ENCODE measurements at places on chromosomes 3 and 15.
A peak's percentile ranks its signal among the peaks of the same experiment; 100 is the strongest.

DNA sequence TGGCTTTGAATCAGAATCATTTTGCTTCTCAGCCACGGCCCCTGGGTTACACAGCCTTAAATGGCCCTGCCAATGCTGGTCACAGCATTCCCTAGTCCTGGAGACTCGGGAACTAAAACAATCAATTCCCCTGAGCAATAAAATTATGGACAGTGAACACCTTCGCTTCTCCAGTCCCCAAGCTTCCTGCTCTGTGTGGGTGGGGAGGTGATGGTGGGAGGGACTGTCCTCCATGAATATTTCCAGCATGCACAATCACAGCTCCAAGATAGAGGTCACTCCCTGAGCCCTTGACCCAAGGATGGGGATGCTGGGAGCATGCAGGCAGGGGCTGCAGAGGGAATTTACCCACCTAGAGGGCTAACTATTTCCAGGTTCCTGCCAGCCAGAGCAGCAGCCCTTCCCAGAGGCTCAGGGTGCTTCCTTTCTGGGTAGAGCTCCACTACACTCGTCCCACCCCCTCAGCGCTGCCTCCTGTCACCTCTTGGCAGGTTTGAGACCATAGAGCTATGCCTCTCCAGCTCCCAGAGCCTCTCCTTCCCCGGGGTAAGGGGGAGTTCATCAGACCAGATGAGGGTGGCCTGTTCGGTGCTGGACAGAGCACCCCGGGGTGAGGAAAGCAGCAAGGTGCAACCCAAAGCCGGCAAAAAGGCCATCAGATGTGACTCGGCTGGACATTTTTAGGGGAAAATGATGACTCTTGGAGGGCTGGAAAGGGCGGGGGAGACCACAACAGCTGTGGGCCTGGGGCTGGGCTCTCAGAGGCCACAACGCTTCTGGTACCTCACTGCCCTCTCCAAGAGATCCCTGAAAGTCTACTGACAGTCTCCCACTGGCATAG is 14.5 kb upstream of the CCDC33 start:
- DNase-seq, result no peak

- no peak for DNase-seq
Observed at GRCh38 chr15:38367476-38367875, 86.5 kb upstream of the FAM98B start.

DNA sequence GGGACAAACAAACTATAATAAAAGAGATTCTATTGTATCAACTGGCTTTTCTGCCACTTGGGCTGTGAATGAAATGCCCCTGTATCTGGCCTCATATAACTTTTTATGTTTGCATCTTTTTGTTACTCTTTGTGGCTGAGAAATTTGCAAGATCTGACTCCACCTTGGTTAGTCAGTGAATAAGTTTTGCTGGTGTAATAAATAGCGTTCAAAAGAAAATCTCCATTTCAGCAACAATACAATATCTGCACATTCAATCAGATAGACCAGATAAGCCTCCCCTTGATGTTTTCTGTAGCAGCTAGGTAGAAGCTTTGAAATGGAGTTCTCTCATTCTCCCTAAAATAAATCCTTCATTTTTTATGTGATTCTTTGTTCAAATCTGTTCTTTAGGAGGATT is 12.0 kb downstream of the TRAT1 start:
- DNase-seq, result no peak

- DNase-seq, result peak; percentile 4
Observed at GRCh38 chr15:97319291-97319690, 641.2 kb upstream of the ARRDC4 start.

DNA sequence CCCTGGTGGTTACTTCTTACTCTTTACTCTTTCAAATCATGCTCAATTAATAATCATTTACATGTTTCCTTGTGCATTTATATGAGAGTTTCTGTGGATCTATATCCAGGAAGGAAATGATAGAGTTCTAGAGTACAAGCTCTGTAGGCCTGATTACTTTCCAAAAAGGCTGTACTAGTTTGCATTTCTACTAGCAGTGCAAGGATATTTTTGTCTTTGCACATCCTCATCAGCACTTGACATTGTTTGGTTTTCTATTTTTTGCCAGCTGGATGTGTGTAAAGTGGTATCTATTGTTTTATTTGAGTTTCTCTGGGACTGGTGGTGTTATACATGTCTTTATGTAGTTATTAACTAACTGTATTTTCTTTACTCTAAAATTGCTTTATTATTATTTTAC is 19.6 kb upstream of the SLC7A14 start:
- no peak for DNase-seq

GRCh38 chr3:187669675-187670504 is at the start of gene SST:
SST (minus strand) TSS chr3:187670394; CDS start chr3:187670291, 103 bp downstream.
- DNase-seq, result peak; percentile 82

- DNase-seq, result no peak
Observed at GRCh38 chr3:121629601-121630000, 31.1 kb downstream of the HCLS1 start.
